Smooth muscle cell of the coronary artery (primary cell): ENCODE measurements at places on chromosomes 4 and X. TPM values are rescaled to one million over a fixed set of nuclear protein-coding genes. Genes with fewer than 3 reads are reported as not detected.

The APLN gene
- 0.83 and 24.2 TPM in 2 replicates for total RNA-seq

The SLC4A4 gene
- 1.6 and 2.9 TPM in 2 replicates for total RNA-seq

The GDPD2 gene
- total RNA-seq, result not detected in 2 replicates

The EVC2 gene
- total RNA-seq, result 10.7 and 23.6 TPM in 2 replicates

The WAS gene
- 0.23 TPM in 1 of 2 replicates, not detected in the other for total RNA-seq

The TMEM271 gene
- total RNA-seq, result not detected in 2 replicates

The EDA gene
- total RNA-seq, result 0.15 and 0.35 TPM in 2 replicates

The CFAP99 gene
- not detected in 2 replicates for total RNA-seq

The TIMM17B gene
- total RNA-seq, result 9.0 and 34.8 TPM in 2 replicates

The ANOS1 gene
- 0.94 and 11.7 TPM in 2 replicates for total RNA-seq

The C1QTNF7 gene
- total RNA-seq, result 0.60 and 3.3 TPM in 2 replicates

The AIFM1 gene
- total RNA-seq, result 22.1 and 27.0 TPM in 2 replicates

The POF1B gene
- total RNA-seq, result not detected in 2 replicates

The XK gene
- total RNA-seq, result 0.15 TPM in 1 of 2 replicates, not detected in the other

The FGF13 gene
- under 0.01 and 6.2 TPM in 2 replicates for total RNA-seq

The NHSL2 gene
- 0.45 and 3.6 TPM in 2 replicates for total RNA-seq

The CLDN2 gene
- under 0.01 TPM in 1 of 2 replicates, not detected in the other for total RNA-seq

The ZNF630 gene
- 0.45 and 1.5 TPM in 2 replicates for total RNA-seq

The AKAP14 gene
- total RNA-seq, result not detected in 2 replicates

The SEC31A gene
- total RNA-seq, result 259 and 285 TPM in 2 replicates

The JCHAIN gene
- 1.1 TPM in 1 of 2 replicates, not detected in the other for total RNA-seq

The UGT2B10 gene
- total RNA-seq, result not detected in 2 replicates

The NALF2 gene
- total RNA-seq, result not detected in 2 replicates

The PABPC1L2B gene
- not detected in 2 replicates for total RNA-seq

The PNMA5 gene
- total RNA-seq, result not detected in 2 replicates

The LRP2BP gene
- 0.35 and 0.38 TPM in 2 replicates for total RNA-seq

The ARMCX2 gene
- total RNA-seq, result 59.8 and 72.9 TPM in 2 replicates

The VSIG1 gene
- total RNA-seq, result 0.90 TPM in 1 of 2 replicates, not detected in the other

The NKX3-2 gene
- 0.15 TPM in 1 of 2 replicates, not detected in the other for total RNA-seq

The SLITRK2 gene
- not detected in 2 replicates for total RNA-seq

The ZNF732 gene
- 0.30 TPM in 1 of 2 replicates, not detected in the other for total RNA-seq

The TCEAL8 gene
- total RNA-seq, result 49.6 and 107 TPM in 2 replicates

The NLGN4X gene
- total RNA-seq, result 0.59 TPM in 1 of 2 replicates, not detected in the other

The PAGE4 gene
- total RNA-seq, result not detected in 2 replicates
